ELR (cell line): ENCODE measurements at places on chromosomes 5 and 9.
A peak's percentile ranks its signal among the peaks of the same experiment; 100 is the strongest.

- DNase-seq, result peak; percentile 62
These were observed 80.8 kb downstream of the MAPKAP1 start for GRCh38 chr9:125626187-125626586.

DNA sequence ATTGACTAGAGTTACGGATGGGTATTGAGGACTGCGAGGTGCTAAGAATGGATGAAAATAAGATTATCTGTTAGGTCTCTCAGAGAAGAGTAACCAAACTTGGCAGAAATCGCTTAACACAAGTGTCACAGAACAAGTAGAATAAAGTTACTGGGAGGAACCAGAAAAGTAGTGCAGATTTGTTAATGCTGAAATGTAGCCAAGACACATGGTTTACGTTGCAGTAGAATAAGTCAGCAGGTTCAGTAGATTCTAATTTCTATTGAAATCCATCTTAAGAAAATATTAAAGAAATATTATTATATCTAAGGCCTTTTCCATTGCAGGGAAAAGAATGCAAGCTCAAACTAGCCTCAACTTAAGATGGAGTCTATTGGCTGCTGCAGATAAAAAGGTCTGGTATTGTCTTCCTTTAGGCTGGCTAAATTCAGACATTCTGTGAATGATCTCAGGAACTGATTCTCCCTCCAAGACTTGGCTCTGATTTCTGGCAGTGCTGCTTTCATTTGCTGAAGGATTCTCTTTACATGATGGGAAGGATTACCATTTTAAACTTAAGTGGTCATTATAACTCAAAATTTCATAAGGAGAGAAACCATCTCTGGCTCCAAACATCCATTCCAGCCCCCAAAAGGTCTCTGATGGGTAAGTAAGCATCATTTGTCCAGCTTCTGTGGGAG is 314.9 kb downstream of the MARCHF11 start:
- DNase-seq, result no peak

GRCh38 chr5:159244163-159244562 is 18.9 kb upstream of the UBLCP1 start:
- DNase-seq, result no peak

GRCh38 chr9:121527371-121527770 is 27.7 kb upstream of the GGTA1 start:
- no peak for DNase-seq

- no peak for DNase-seq
These were observed 139.0 kb downstream of the FOCAD start for GRCh38 chr9:20823051-20823450.

GRCh38 chr5:170046241-170046640 is 59.5 kb upstream of the FOXI1 start:
- DNase-seq, result no peak

DNA sequence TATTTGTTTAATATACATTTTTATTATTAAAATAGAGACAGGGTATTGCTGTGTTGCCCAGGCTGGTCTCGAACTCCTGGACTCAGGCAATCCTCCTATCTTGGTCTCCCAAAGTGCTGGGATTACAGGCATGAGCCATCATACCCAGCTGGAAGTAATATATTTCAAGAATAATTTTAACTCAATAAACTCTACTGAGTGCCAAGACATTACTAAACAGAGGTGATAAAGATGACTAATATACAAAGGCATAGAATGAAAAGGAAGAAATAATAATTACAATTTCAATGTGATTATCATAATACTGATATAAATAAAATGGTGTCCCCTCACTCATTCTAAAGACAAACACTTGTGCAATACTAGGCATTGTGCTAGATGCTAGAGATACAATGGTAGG is 13.9 kb downstream of the GOLPH3 start:
- DNase-seq, result no peak

DNA sequence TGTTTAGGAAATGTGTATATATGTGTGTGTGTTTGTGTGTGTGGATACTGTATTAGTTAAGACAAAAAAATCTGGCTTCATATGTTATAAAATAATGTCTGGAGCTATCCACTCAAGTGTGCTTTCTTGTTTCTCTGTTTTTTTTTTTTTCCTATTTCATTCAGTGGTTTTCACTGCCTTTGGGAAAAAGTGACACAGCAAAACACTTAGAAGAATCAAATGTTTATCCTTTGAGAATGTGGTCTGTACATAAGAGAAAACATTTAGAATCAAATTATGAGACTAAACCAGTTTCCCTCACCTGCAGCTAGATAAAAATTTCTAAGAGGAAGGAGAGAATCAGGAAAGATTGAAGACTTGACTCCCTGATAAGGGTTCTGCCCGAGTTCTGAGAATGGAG is 8.1 kb downstream of the TMC1 start:
- no peak for DNase-seq

DNA sequence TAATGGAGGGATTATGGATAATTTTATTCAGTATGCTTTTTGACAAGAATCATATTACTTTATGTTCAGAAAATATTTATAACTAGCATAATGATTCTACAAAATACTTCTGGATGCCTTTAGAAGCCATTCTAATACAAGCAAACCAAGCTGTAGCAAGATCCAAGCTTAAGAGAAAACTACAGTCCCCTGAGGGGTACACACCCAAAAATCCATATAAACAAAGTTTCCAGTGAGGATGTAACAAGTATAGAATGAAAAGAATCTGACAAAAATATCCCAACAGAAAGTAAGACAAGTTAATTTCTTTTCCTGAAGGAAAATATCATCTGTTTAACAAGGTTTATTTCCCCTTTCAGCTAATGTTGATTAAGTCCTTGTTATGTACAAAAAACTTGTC is 53.9 kb downstream of the MLLT3 start:
- no peak for DNase-seq

DNA sequence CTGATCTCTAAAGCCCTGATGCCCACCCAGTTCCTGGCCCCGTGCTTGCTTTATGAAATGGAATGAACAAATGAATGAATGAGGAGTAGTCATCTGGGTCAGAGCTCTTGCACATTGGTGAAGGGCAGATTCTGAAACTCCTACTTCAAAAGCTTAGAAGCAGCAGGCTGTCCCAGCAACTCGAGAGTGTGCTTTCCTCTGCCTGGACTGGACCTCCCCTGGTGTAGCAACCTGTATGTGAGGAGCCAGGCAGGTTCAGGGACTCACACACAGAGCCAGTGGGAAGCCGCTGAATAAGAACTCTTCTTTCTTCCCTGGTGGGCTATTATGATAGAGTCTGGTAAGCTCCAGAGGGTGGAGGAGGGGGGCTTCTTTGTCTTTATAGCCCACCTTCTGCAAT is 396.4 kb downstream of the CDK5RAP2 start:
- no peak for DNase-seq

GRCh38 chr9:132984202-132985070 is 5.9 kb downstream of the GFI1B start:
- DNase-seq, result no peak

- no peak for DNase-seq
These were observed 26.0 kb downstream of the PSIP1 start for GRCh38 chr9:15484802-15485201.

GRCh38 chr5:152990649-152991048 is 499.8 kb upstream of the GRIA1 start:
- DNase-seq, result no peak

DNA sequence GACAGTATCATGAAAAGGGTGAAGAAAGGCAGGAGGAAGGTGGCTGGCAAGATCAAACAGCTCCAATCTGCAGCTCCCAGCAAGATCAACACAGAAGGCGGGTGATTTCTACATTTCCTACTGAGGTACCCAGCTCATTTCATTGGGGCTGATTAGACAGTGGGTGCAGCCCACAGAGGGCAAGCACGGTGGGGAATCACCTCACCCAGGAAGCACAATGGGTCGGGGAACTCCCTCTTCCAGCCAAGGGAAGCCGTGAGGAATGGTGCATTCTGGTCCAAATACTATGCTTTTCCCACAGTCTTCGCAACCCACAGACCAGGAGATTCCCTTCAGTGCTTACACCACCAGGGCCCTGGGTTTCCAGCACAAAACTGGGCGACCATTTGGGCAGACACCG is 66.8 kb downstream of the CAMSAP1 start:
- DNase-seq, result no peak

DNA sequence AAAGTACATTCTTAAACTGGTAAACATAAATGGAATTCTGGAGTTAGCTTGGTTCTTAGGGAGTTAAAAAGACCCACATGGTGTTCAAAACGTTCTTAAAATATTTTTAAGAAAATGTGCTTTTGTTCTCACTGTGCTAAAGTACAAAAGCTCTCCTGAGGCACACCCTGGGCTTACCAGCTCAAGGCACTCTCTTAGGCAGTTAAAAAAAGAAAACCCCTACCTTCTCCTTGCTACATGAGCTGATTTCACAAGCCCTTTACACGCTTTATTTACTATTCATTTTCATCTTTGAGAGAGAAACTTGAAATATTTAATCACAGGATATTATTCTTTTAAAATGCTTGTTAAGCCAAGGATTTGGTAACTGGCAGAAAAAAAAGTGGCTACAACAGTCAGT is 723.3 kb upstream of the GRAMD2B start:
- DNase-seq, result no peak

DNA sequence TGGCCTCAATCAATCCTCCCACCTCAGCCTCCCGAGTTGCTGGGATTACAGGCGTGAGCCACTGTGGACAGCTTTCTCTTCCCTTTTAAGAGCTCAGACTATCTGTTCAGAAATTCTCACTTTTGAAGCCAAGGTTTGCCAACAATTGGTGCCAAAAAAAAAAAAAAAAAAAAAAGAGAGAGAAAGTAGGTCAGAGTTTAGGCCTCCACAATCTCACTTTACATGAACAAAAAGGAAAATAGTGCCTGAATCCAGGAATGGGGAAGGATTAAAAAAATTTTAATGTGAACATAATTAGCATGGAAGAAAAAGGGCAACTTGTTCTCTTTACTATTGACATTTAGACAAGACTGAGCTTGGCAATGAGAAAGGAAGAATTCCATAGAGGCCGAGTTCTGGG is 94.1 kb downstream of the NSG2 start:
- DNase-seq, result no peak

DNA sequence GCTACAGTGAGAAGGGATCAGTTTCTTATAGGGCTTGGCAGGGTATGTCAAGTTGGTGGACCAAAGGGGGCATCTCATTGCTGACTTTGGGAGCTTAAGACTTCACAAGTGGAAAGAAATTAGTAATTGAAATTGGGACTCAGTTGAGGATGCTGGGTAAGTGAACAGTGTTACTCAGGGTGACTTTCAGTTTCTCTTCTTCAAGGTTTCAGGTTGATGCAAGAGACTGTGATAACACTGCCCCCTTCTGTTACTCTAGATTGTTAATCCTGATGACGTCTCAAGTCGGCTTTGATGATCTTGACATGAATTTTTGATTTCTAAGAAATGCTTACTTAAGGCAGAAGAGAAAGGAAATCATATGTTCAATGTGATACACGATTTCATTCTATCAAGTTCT is 21.3 kb downstream of the KCTD16 start:
- DNase-seq, result peak; percentile 85

DNA sequence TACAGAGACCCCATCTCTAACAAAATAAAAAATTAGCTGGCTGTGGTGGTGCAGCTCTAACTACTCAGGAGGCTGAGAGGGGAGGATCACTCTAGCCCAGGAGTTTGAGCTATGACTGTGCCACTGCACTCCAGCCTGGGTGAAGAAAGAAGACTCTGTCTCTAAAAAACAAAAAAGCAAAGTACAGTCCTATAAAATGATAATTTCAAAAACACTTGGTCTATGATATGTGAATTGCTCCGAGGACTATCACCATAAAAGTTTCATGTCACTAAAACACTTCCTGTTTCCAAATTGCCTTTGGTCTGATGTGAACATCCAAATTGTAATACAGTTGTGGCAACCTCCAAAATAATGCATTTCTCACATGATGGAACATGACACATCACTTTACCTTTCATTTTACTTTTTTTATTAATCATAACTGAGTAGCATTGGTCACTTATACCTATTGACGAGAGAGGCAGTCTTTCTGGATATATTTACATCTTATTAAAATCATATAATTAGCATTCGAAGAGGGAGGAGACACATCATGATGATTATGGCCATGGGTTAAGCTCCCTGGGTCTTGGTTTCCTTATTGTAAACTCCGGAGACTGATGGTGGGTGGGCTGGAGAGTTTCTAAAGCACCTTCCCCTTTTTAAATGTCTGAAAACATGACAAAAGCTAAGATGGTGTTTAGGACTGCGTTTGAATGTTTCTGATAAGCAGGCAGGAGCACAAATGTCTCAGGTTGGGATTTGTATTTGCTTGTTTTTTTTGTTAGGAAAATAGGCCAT is 25.8 kb upstream of the CD180 start:
- DNase-seq, result no peak

DNA sequence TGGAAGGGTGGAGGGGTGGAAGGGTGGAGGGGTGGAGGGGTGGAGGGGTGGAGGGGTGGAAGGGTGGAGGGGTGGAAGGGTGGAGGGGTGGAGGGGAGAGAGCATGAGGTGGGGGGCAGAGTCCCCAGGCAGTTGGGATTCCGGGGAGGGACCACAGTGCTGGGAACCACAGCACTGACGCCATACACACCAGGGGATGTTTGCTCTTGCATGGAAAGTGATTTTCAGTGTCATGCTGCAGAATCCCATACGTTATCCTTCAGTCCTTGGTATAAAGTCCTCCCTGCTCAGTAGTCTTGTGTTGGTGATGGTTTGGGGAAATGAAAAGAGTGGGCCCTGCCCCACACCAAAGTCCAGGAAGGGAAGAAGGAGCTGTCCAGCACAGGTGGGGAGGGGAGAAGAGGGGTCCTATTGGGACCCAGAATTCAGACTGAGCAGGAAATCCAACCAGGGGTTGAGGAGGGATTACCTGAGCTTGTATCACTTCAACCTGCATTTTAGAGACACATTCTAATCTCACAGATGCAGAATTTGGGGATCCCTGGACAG is 5.5 kb upstream of the FIBCD1 start:
- DNase-seq, result no peak

DNA sequence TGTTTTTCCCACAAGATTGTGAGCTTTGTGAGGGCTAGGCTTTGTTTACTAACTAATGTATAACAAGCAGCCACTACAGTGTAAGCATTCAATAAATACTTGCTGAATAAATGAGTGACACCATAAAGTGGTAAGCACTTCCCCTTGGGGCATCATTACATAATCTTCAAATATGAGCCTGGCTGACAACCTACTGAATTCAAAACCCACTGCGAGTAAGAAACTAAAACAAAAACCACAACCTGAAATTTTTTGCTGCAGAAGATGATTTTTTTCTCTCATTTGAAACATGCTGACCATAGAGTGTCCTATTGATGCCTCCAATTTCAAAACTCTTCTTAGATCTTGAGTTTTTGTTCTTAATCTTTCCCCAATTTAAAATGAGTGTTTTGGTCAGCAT is 331.3 kb upstream of the CCNG1 start:
- DNase-seq, result no peak

- DNase-seq, result no peak
These were observed 446.2 kb downstream of the ELAVL2 start for GRCh38 chr9:23379842-23380241.

DNA sequence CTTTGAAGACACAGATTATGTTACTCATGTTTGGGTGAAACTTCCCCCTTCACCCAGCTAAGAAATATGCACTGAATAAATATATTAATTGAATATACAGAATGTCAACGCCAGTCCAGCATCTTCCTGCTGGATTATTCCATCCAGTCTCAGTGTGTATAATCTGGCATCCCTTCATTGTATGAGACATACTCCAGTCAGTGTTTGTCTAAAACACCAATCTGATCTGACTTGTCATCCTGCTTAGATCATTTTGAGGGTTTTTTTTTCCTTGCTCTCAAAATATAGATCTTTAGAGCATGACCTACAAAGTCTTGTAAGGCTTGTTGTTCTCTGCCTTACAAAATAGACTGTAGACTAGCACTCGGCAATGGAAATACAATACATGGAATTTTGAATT is 195.1 kb downstream of the SMARCA2 start:
- peak; percentile 40 for DNase-seq
